ENCODE measurements at places on chromosomes 6 and 20. TPM values are rescaled to one million over a fixed set of nuclear protein-coding genes. Genes with fewer than 3 reads are reported as not detected.

- peak; percentile 55 for ATAC-seq
Measured at GRCh38 chr6:126631363-126631762, 291.4 kb downstream of the CENPW start.

DNA sequence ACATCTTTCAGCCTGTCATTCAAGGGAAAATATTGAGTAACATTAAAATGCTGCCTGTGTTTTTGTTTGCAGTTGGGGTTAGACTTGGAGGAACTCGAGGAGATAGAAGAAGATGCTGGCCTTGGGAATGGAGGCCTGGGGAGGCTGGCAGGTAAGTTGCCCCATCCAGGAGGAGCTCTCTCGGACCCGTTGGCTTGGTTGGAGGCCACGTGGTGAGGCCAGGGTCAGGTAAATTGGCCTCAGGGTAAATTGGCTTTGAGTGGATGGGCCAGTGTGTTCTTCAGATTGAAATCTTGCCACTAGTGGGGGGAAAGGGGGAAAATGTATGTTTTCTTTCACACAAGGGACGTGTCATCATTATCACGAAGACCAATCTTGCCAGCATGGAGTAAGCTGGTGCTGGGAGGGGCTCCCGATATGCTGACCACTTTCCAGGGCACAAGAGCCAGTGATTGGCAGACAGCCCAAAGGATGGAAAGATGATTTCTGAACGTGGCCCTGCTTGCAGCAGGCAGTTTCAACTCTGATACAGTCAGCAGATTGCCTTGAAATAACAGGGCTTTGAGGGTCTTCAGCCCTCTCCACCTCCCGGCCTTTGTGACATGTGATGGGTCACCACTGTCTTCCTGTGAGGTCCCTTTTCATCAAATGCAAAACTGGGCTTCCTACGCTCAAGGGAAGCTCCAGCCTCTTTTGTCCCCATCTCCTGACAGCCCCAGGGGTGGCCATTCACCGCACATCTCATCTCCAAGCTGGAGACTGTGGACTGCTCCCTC, 21.4 kb downstream of the PYGB start:
- ATAC-seq, result no peak

DNA sequence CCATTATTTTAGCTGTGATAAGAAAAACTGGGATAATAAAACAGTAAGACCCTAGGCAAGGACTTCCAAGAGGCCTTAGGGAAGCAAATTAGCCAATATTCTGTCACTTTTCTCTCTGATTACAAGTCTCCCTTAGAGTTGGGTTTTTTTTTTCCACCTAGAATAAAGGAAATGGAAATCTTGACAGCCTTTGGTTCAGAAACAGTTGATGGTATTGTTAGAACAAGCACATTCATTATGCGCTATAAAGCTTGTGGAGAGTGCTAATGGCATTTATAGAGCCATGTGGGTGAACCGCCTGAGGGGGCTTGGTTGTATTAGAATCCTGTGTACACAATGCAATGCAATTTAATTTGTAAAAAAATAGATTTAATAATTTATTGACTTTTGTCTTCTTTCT, 88.9 kb upstream of the OGFRL1 start:
- ATAC-seq, result peak; percentile 82

DNA sequence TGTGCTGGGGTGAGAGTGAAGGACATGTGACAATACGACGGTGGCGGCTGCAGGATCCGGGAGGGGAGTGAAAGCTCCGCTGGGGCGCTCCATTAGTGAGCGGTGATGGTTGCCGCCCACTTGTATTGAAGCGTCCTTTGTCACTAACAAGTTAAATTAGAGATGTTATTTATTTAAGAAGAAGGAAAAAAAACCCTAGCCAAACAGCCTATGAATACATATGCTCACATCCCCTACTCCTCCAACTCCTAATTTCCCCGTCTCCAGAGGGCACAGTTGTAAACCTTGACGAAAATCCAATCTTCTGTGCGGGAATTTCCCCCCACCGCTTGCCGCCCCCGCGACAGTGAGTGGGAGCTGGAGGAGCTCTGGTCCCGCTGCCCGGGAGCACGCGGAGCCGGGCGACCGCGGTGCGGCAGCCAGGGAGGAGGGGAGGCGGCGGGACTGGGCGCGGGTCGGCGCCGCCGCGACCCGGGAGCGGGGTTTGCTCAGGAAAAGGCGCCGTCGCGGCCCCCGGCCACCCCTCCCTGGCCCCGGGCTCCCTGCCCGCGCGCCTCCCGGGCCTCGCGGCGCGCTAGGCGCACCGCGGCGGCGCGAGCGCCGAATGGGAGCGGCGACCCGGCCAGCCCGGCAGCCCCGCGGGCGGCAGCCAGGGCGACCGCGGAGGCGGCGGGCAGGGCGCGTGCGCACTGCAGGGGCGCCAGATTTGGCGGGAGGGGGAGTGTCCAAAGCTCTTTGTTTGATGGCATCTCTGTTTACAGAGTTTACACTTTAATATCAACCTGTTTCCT, at the start of gene MYB:
Gene MYB, plus strand, starts transcription at position 767 of the 791 bp plus-strand sequence. CDS start 206 bp downstream, outside the sequence.
- peak; percentile 77 for ATAC-seq

- no peak for ATAC-seq
Measured at GRCh38 chr20:48673507-48673906, 154.3 kb downstream of the PREX1 start.

DNA sequence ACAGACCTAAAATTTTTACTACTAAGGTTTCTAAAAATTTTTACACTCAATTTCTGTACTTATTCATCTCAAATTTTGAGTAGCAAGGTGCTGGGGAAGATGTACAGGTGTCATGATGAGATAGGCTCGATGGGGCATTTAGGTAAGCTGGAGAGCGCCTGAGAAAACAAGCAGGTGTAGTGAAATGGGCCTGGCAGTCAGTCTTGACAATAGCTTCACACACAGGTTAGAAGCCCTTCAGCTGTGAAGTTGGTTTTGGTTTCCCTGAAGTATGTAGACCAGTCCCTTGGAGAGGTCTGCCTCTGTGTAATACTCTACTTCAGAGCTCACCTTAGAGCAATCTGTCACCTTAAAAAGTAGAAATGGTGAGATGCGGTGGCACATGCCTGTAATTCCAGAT, 144.0 kb upstream of the SCGN start:
- no peak for ATAC-seq

- ATAC-seq, result no peak
Measured at GRCh38 chr20:36506253-36506652, 35.1 kb upstream of the MYL9 start.

DNA sequence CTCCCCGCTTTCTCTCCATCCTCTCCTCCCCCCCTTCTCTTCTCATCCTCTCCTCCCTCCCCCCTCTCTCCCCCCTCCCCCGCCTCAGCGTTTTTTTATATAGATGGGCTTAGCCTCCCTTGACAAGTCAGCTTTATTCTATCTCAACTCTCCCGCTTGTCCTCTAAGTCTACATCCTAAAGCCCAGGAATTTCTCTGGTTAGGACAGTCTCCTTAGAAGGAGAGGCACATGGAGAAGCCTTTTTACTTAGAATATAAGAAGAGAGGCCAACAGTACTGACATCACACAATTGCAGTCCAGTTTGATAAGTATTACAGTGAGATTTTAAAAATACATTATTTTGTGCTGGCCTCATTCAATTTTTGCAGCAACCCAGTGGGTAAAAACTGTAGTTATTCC, 83.5 kb downstream of the LYRM2 start:
- ATAC-seq, result no peak

GRCh38 chr6:7590918-7591302, 912 bp downstream of the SNRNP48 start:
- no peak for ATAC-seq

DNA sequence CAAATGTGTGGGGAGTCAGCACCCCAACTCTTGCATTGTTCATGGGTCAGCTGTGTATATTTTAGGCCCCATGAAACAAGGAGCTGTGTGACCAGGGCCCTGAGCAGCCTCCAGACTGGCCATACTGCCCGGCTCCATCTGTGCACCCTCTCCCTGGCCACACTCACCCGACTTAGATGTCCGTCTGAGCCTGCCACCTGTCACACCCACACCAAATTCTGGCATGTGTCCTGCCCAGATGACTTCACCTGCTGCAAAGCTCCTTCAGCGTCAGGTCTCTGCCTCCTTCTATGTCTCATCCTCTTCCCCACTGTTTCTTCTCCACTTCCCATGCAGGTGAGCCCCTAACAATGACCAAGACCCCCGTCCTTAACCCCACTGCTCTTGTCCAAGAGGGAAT, 88.1 kb upstream of the THBS2 start:
- no peak for ATAC-seq

DNA sequence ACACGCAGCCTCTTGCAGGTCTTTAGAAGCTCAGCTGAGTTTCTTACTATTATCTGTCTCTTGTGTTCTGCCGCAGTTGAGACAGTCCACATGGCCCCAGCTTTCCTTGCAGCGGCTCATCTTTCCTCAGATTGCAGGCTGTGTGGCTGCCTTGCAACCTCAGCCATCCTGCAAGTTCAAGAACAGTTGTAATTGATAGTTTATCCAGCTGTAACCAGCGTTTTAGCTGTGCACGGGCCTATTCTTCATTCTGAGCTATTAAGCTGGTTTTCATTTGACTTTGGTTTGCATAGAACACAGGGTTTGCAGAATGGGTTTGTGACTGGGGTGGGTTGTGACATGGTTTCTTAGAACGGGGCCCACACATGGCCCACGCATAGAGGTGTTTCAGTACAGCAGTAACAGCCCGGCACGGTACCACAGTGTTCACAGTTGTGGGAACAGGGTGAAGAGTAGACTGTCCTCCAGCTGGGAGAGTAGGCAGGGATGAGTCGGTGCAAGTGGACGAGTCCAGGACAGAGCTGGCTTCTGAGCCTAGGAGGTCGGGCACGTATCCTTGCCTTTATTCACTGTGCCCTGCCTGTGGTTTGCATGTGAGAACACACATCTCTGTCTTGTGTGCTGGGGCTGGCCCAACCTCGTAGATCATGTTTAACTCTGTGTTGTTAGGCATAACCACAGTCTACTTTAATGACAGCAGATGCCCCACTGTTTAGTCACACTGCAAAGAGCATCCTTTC, 89.2 kb downstream of the RPP40 start:
- peak; percentile 67 for ATAC-seq

- no peak for ATAC-seq
Measured at GRCh38 chr6:7673063-7673536, 52.8 kb upstream of the BMP6 start.

DNA sequence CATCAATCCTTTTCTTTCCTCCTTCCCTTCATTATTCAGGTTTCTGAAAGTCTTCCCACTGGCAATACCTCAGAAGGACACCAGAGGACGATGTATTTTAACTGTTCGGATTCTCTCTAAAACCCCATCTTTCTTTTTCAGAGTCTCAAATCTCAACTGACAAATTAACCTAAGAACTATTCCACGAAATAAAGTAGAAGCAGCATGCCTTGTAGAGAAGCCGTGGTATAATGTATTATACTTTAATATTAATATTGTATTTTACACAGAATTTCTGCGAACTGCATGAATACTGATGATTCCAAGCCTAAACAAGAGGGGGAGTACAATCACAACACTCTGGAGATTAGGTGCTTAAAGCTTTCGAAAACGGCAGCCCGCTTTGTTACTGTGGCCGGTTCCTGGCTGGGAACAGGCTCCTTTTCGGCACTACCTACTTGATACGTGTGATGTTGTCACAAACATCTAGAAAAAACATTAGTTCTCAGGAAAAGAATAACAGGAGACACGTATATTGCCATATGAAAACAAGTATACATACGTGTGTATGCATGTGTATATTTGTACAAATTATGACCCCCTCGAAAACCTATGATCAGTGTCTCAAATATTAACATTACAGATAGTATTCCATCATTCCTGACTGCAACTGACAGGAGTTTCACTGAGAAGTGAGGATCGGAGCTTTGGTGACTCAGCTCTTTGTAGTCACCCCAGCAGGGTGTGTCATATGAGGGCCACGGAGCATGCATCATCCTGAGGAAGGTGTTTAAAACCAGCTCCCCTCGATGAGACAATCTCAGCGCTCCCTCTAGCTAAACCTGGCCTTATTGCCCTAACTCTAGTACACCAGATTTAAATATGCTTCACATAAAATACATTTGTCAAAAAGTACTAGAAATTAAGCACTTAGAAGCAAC, 319.7 kb upstream of the TCF21 start:
- ATAC-seq, result peak; percentile 94

DNA sequence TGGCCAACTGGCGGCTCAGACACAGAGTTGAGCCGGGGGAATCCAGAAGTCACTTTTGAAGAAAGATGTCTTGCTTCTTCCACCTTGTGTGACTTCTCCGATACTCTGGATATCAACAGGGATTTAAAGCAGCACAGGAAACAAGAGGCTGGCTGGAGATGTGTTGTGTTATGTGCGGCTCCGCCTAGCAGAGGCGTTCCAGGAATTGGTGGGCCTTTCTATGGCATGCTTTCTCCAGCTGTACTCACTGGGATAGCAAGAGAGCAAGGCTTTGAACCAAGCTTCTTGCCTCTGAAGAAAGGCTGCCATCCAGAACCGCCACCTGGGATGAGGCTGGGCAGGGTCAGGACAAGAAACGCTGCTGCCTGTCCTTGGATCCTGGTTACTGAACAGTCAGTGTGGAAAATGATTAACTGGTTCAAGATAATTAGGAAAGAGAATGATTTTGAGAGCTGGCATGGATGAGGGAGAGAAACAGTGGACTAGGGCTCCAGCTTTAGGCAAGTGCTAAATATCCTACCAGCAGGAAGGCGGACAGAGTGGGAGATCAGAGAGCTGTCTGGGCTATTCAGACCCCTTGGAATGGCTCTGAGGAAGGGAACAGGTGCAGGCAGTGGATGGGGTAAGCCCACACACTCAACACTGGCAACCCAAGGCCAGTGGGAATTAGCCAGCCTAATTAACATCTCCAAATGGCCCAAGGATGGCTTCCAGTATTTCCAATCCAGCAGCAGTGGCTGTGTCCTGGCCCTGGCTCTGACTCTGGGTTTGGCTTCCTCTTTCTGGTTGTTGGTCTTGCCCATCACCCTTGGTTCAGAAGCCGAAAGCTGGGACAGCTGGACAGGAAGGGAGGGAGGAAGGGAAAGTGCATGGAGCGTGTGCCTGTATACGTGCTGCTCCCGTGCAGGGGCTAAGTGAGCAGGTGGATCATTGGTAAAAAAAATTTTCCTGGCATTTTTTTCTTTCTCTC, 31.9 kb downstream of the INSM1 start:
- ATAC-seq, result peak; percentile 97

- ATAC-seq, result no peak
Measured at GRCh38 chr6:143745166-143746133, 67.7 kb downstream of the PHACTR2 start.

KIAA0408 gene
- 1.7 TPM for total RNA-seq

PI16 gene
- total RNA-seq, result 0.27 TPM

NRSN1 gene
- total RNA-seq, result 21.1 TPM

C20orf204 gene
- 2.5 TPM for total RNA-seq

PRDM1 gene
- 4.9 TPM for total RNA-seq

PCSK2 gene
- 7.1 TPM for total RNA-seq

SOD2 gene
- 102 TPM for total RNA-seq

CEP85L gene
- total RNA-seq, result 13.2 TPM
